ENCODE measurements at places on chromosomes 13 and 19.

GRCh38 chr13:63093907-63094469 lies 1678.3 kb upstream of the PCDH20 start:
- DNase-seq: no peak

DNA sequence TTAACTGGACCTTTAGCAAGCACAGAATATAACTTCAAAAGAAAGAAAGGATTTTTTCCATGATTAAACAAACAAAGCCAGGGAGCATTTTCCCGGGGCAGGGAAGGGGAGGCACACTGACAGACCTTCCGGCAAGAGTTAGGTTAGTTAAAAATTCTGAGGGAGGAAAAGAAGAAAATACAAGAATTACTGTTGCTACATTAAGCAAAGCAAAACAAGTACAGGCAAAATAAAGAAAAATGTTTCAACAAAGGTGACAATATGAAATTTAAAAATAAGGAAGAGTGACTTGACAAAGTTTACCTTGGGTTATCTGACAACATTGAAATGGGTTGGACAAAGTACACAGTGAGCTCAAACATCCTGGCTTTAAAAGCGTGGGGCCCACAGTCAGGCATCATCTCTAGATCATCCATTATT lies 51.5 kb downstream of the KLF12 start:
- no peak for DNase-seq

GRCh38 chr13:40126306-40127085 lies 471.0 kb downstream of the COG6 start:
- DNase-seq: no peak

DNA sequence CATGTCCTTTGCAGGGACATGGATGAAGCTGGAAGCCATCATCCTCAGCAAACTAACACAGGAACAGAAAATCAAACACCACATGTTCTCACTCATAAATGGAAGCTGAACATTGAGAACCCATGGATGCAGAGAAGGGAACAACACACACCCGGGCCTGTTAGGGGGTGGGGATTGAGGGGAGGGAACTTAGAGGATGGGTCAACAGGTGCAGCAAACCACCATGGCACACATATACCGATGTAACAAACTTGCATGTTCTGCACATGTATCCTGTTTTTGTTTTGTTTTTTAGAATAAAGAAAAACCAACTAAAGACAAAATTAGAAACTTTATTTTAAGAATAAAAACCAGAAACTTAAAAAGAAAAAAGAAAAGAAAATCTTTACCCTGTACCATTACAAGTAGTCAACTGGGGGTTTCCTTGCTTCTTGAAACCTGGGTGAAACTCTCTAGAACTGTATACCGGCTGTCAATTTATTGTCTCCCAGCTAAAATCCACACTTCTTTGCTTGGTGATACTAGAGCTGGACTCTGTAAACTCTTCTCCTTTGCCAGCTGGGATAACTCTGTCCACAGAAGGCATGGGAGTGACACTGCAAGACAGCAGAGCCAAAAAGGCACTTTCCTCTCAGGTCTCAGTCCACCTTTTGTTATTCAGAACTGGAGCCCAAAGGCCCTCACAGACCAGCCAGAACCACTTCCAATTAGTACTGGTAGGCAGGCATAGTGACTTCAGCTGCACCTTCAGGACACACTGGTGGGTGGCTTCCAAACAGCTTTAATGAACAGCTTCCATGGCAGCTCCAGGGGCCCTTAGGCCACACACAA lies 9.0 kb downstream of the MICU2 start:
- no peak for DNase-seq

DNA sequence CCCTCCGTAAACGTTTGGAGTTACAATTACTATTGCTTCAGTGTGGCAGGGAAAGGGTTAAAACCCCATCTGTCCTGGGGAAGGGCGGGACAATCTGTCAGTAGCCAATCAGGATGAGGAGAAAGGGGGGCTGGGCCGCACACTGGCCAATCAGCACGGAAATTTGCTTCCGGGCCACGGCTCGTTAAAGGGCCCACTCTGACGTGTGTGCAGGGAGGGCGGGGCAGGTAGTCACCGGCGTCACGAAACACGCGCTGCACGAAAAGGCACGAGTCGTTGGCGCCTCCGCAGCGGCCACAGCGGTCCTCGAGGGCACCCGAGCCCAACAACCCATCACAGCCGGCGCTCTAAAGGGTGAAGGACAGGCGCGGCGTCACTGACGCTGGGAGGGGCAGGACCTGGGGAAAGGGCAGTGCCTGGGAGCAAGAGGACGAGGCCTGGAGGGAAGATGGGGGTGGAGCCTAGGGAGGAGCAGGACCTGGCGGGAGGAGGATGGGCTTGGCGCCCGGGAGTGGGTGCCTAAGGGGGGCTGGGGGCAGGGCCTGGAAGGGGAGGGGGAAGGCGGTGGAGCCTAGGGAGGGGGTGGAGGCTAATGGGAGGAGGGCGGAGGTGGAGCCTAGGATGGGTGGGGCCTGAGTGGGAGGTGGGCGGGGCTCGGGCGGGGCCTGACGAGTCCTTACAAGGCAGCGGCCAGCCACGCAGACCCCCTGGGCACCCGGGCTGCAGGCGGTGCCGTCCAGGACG lies 4.9 kb downstream of the ADAMTSL5 start:
- DNase-seq: peak; percentile 94

- DNase-seq: no peak
Observed at GRCh38 chr19:46189971-46190888, 39.3 kb upstream of the IGFL1 start.

- DNase-seq: no peak
Observed at GRCh38 chr13:109780845-109781383, 5.5 kb downstream of the IRS2 start.
